ENCODE measurements at places on chromosomes 4 and X.
A peak's percentile ranks its signal among the peaks of the same experiment; 100 is the strongest.

- no peak for DNase-seq
Measured at GRCh38 chrX:129632443-129632842, 22.3 kb downstream of the APLN start.

DNA sequence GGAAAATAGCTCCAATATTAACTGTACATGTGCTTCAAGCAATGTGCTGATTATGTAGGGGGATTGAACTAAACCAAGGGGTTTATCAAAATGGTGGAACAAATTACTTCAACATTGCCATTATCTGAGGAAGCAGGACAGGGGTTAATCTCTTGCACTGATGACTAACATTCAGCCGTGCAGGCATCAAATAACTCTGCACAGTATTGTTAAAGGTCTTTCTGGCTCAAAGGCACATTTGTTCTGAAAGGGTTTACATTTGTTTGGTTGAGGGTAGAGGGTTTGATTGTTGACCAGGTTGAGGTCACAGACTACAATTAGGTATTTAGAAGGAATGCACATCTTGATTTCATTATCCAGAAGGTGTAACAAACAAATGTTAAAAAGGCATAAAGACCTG is 32.2 kb upstream of the CCSER1 start:
- DNase-seq: no peak

DNA sequence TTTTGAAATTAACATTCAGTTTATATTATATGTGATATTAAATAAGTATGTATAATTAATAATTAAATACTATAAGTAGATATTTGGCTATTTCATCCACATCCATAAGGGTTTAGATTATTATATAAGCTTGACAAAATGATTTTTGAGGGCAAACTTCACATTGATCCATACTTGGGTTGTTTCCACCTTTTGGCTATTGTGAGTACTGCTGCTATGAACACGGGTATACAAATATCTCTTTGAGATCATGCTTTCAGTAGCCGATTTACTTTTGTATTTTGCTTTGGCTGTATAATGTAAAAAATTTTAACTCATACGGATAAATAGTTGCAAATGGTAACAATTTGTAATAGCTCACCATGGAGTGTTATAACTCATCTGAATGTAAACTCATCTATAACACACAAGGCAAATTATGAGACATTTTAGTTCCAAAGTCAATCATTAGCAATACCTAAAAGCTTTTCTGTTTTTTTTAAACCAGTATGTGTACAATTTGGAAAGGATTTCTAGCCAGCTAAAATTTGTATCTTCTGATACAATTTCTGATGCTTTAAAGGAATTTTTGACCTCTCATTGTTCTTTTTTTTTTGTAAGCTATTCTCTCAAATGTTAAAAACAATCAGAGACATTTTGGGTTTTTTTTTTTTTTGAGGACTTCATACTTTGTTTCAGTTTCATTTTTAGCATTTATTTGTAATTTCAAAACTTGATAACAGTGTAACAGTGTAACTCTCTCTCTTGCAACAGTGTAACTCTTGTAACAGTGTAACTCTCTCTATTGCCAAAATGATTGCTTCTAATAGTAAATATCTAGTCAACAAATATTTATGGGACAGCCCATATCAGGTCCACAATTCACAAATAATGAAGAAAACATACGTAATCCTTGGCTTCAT is 51.8 kb upstream of the ARX start:
- DNase-seq: peak; percentile 9

DNA sequence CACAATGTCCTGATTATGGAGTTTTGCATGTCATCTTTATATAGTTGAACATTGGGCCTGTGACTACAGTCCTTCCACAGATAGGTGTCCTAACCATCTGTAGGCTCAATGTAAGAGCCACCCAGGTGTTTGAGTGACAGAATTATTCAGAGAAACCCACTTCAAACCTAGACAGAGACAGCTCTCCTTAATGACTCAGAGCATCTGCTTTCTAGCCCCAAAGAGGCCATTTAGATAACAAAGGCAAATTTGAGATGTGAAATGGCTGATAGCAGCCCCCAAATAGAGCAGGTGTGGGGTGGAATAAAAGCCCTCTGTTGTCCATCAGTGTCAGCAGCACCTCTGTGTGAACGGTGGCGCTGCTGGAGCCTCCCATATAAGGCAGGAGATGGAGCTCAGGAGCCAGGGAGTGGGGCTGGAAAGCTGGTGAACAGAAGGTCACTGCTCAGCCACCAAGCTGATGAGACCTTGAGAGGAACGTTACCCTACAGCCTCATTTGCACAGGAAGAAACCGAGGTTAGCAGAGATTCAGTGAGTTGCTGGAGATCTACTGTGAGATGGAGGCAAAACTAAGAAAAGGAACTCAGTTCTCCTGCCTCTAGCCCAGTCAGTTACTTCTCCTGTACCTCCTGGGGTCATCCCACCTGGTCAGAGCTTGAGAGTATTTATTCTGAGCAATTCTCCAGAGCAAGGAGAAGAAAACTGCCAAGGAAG is 153.3 kb upstream of the LNX1 start:
- no peak for DNase-seq

- DNase-seq: no peak
Measured at GRCh38 chr4:15654593-15655222, 449 bp downstream of the FBXL5 start.

DNA sequence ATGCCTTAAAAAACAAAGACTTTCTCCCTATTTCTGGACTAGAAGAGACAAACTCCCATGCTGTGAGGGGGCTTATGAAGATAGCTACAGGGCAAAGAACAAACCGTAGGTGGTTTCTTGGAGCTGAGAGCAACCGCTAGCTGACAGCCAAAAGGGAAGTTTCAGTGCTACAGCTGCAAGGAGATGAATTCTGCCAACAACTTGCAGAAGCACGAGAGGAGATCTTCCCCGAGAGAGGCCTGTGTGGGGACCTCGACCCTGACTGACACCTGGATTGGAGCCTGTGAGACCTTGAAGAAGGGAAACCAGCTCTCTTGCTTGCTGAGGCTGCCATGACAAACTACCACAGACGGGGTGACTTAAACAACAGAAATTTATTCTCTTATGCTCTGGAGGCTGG is 183.8 kb upstream of the VCX3A start:
- no peak for DNase-seq

GRCh38 chr4:100509386-100509785 is 8.4 kb downstream of the EMCN start:
- DNase-seq: no peak

GRCh38 chrX:43964936-43965335 is 8.3 kb downstream of the NDP start:
- no peak for DNase-seq

GRCh38 chr4:51836549-51836948 is 6.4 kb upstream of the DCUN1D4 start:
- no peak for DNase-seq

GRCh38 chr4:1402516-1403091 is 3.6 kb downstream of the NKX1-1 start:
- no peak for DNase-seq

DNA sequence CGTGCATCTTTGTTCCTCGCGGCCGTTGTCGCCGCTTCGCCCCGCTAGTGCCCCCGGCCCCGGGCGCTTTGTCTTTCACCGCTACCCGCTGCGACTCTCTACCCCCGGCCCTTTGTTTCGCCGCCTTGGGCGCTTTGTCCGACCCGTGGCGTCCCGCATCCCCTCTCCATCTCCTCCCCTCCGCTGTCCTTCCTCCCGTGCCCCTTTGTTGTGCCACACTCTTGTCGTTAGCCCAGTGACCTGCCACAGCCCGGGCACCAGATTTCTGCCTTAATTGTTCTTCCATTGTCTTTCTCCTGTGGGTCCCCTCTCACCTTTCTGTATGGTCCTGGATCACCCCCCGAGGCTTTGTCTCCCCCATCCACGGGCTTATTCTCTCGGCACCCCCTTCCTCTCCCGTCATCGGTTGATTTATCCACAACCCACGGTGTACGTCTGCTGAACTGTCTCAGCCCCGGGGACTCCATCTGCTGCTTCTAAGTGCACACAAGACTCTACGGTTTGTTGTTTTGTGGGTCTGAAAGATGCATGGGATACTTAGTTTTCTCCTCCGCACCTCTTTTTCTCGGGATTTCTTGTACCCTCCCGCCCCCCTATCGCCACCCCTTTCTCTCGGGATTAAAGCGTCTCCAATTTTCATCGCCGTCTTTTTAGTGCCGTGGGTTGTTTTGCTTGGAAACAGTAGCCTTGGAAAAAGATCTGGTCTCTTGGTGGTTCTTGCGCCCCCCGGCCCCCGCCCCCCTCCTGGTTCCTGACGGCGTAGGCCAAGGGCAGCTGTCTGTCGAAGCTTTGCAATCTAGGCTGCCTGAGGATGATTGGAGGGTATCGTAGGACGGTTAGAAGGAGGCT is 783 bp downstream of the RBPJ start:
- peak; percentile 33 for DNase-seq

- DNase-seq: no peak
Measured at GRCh38 chr4:100679926-100680325, 162.1 kb upstream of the EMCN start.

- no peak for DNase-seq
Measured at GRCh38 chr4:31415629-31416028, 695.5 kb downstream of the PCDH7 start.

GRCh38 chr4:90181644-90182043 is 54.5 kb downstream of the CCSER1 start:
- no peak for DNase-seq

- no peak for DNase-seq
Measured at GRCh38 chrX:6694977-6695376, 160.1 kb upstream of the VCX3A start.
